ENCODE measurements at places on chromosomes 2 and 18.

DNA sequence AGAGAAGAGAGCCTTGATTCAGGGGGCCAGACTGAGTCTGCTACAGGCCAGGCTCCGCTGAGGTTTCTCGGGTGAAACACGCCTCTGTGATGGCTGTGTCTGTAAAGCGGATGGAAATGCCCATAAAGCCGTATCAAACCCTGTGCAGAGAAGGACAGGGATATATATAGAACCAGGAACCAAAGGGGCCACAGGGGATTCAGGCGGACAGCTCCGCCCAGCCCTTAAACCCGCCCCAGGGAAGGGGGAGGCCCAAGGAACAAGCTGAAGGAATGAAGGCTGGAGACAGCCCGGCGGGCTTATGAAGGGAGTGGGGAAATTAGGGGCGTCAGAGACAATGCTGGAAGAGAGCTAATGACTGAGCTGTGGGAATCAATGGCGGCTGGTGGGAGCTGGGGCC lies 42.1 kb downstream of the NHEJ1 start:
- DNase-seq = peak; percentile 66

- DNase-seq = no peak
These were observed 217.6 kb upstream of the NRP2 start for GRCh38 chr2:205464681-205465080.

DNA sequence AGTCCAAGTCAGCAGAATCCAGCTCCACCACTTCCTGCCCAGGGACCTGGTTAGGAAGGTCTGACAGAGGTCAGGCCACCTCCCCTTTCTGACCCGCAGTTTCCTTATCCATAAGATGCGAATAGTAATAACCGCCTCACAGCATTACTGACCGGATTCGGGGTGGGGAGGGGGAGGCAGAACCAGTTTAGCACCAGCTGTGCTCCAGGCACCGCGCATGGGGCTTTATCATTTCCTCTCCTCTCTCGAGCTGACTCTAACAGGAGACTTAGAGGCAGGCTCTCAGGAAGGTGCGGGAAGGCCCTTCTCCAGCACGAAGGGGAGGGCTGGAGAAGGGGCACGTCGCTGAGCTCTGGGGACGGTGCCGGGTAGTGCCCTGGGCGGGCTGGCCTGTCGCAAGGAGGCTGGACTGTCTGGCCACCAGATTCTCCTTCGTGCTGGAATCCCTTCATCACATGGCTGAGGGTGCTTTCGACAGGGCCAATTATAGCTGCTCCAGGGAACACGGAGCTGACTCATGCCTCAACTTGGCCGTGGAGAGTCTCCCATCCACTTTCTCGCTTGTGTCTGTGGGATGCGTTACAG lies 5.7 kb downstream of the EHD3 start:
- peak; percentile 78 for DNase-seq

GRCh38 chr18:63892566-63892965 lies 5.1 kb downstream of the SERPINB2 start:
- no peak for DNase-seq

DNA sequence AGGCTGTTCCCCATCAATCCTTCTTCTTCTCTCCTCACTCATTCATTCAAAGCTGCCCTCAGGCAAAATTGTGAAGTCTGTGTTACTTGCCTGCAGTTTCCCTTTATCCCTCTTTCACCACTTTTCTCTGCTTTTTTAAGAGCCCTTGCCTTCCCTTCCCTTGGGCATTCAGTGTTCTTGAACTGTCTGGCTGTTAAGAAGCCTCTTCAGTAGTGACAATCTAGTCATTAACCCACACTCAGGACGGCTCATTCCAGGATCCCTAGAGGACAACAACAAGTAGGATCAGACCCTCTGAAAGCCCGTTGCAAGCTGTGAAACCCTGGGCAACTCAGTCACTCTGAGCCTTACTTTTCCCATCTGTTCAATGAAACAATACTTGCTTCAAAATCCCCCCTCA lies 615.7 kb downstream of the EPHA4 start:
- DNase-seq = no peak

DNA sequence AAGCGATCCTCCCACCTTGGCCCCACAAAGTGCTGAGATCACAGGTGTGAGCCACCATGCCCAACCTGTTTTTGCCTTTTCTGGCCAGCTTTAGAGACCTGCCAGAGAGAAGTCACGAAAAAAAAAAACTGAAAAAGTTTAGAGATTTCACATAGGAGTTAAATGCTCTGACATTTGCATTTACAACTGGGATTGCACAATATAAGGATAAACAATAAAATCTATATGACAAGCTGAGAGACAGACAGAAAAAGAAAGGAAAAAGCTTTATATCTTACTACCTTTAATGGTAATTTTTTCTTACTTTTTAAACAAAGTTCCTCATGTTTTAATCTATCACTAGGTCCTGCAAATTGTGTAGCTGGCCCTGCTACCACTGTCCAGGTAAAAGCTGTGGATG lies 466.5 kb downstream of the TXNL1 start:
- no peak for DNase-seq

DNA sequence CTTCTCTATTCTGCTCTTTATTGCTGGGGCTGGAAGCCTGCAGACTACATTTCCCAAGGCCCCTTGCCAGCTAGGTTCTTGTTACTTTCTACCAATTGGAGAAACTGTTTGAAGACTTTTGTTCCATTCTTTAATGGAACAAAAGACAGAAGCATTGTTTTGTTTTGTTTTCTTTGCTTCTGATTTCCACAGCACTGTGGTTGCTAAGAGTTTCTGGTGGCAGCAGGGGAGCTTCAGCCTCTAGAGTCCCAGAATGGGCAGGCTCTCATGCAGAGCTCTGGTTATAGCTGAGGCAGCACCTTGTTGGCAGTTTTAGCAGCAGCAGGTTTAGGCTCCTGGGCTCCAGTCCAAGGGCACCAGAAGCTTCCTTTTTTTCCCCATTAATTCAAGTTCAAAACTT lies 234.3 kb downstream of the ETAA1 start:
- DNase-seq = no peak

DNA sequence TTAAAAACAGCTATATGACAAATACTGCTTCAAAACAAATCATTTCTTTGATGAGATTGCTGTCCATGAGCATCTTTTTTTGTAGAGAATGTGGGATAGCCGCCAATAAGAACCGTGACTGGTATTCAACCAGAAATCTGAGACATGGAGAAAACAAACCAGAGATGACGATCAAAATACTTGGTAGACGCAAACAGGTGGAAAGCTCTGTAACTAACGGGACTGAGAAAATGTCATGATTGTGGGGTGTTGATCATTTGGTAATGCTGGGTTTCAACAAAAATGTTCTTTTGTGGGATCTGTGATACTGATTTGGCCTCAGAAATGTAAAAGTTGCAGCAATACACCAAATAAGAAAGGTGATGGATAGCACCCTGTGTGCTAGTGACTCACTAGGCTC lies 364.8 kb downstream of the NYAP2 start:
- no peak for DNase-seq

- no peak for DNase-seq
These were observed 32.8 kb downstream of the CCDC93 start for GRCh38 chr2:117980783-117981676.

- no peak for DNase-seq
These were observed 929.2 kb downstream of the SLC4A3 start for GRCh38 chr2:220556658-220557057.

- DNase-seq = no peak
These were observed 60.4 kb downstream of the C18orf63 start for GRCh38 chr18:74375999-74376398.

GRCh38 chr18:23826850-23827620 lies 137.8 kb downstream of the LAMA3 start:
- DNase-seq = no peak

- DNase-seq = peak; percentile 39
These were observed 695.1 kb downstream of the PLCL1 start for GRCh38 chr2:198499539-198499938.

GRCh38 chr18:31500051-31500688 lies 2.2 kb downstream of the DSG2 start:
- no peak for DNase-seq

DNA sequence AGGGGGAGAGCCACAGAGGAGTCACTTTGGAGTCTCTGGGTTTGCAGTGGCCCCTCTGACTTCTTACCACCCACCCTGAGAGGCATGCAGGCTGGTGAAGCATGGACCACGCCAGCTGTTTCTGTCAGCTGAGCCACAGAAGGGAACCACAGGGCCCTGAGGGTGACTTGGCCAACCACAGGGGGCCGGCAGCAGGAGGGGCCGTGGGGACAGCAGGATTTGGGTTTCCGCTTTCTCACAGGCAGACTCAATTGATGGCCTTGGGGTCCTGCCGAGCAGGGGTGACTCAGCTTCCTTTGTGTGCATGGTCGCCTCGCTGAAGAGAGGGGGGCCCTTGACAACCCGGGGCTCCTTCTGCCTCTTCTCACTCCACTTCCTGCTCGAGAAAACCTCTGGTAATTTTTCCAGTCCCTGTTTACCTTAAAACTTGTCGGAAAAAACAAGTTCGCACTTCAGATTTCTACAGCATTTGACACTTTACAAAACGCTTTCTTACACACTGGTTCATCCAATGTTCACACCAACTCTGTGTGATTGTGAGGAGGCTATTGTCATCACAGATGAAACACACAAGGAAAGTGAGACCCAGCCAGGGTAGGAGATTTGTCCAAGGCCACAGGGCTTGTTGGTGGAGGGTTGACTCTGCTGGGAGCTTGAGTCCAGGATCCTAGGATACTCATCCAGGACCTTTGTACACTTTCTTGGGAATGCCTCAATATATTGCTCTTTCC lies 311.2 kb downstream of the LPIN1 start:
- no peak for DNase-seq

- DNase-seq = no peak
These were observed 75.4 kb downstream of the CSRNP3 start for GRCh38 chr2:165544897-165545296.

- DNase-seq = no peak
These were observed 32.2 kb upstream of the TRIB2 start for GRCh38 chr2:12684471-12684936.

DNA sequence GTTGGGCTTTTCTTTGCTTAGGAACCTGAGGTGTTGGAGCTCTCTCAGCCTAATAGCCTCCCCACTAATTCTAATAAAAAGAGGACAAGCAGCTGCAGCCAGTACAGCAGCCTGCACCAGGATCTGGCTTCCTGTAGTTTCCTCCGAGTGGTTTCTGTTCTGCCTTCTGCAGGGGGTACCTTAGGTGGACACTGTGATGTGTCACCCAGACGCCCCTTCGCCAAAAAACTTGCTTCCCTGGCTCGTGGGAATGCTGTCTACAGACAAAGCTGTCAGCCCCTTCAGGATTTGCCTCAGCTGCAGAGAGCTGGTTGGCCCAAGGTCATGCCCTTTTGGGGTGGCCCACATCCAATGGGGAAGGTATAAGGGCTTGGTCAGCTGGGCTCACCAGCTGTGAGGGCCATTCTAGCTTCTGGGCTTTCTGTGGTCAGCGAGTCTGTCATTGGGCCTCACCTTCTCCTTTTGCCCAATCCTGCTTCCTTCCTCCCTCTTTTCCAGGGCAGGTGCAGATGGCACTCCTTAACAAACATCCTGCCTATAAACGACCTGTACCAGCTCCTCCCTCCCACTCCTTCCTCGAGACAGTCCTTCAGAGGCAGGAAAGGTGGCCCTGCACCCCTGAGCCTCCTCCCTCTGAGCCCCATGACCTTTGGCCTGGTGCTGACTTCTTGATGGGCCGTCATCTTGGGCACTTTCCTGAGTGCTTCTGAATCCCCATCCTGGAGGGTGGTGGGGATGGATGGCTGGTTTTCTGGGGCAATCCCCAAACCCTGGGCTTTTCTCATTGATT lies 44.0 kb upstream of the ROCK2 start:
- DNase-seq = no peak

DNA sequence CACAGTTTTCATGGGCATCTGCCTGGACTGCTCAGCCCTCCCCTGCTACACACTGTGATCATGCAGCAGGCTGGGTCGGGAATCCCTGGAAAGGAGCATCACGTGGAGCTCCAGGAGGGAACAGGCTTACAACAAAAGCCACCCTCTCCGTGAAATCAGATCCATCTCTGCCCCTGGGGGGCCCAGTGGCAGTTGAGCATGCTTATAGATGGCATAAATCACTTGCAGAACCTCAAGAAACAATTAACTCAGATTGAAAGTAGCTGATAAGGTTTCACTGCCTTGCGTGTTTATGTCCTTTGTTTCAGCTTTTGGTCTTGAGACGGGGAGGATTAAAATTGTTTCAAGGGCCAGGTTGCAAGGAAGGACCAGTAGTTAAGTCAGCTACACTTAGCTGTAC lies 354.8 kb upstream of the MEIS1 start:
- no peak for DNase-seq
